ENCODE measurements at places on chromosomes 12 and 14.

GRCh38 chr14:56805992-56806727 lies 4.1 kb downstream of the OTX2 start:
- no peak for DNase-seq

DNA sequence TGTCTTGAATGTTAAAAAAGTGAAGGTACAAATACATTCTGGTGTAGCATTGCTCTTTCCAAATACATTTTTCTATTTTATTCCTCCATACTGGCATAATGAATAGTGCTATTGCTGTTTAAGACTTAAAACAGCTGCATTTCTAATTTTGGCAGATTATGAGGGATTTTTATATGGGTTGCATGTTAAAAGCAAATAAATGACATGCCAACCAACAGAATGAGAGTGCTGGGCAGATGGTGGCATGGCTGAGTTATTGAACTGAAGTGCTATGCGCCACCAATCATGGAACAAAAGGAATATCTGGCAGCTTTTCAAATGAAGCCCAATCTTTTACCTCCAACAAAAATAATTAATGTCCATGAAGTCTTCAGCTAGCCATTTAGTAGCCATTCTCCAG lies 215.0 kb downstream of the PRKD1 start:
- DNase-seq, result no peak

DNA sequence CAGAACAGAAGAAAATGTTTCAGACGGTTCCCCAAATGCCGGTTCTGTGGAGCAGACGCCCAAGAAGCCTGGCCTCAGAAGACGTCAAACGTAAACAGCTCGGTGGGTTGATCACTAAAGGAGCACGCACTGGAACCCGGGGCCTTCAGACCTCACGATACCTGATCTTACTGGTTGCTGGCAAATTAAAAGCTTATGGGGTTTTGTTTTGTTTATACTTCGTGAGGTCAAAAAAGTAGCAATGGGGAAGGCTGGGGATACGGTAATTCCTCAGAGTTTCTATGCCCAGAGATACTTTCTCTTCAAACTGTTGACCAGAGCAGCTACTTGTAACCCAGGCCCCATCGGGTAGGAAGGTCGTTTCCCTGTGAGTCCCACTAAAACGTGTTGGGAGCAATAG lies 1.7 kb downstream of the CDKN1B start:
- DNase-seq, result peak; percentile 55

DNA sequence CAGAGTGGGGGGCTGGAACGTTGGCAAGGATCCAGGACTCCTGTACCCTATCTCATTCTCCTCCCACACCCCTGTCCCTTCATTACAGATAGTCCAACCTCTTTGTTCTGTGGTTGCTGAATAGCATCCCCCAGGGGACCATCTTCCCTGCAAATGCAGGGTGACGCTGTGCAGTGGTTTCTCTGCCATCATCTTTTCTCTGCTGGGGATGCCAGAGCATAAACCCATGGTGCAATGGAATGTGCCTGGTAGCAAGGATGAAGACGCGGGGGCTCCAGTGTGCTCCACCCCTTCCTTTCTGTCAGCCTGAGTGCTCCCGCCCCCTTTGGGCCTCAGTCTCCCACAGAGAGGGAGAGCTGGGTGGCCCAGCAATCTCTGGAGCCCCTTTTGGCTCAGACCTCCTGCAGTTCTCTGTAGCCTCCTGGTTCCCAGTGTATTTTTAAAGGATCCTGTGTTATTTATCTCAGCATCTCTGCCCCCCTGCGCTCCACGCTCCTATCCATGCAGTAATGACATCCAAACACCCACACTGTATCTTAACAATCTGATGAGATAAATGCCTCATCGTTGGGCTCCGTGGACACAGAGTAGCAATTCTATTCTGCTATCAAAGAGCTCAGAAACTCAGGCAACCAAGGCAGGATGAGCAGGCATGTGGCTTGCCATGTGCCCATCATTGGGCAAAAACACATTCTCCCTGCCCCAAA lies 212.8 kb downstream of the CACNA1C start:
- DNase-seq, result peak; percentile 69

DNA sequence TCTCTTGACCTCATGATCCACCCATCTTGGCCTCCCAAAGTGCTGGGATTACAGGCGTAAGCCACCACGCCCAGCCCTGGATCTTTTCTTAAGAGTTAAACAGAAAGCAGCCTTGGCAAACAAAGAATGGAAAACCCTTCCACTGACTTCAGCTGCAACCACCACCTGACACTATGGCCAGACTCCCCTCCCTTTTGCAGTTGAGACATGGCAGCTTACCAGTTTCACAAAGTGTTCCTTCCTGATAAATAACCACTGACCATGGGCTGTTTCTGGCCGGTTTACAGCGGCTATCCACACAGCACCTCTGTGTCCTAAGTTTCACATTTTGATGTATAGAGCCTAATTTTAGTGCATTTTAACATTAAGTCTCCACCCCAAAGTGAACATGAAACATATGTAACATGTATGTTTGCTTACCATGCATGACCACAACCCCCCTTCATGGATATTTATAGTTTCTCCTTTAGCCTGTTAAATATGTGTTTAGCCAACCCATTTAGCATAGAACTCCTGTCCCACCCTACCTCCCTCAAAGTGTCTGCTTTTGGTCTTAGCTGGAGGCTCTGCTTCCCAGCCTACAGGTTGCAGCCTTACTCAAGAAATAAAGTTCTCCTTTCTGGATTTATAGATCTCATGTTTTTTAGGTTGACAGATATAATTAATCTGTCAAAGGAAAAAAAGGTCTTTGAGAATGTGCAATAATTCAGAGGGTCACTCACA lies 32.7 kb upstream of the RAB21 start:
- no peak for DNase-seq

- DNase-seq, result no peak
Observed at GRCh38 chr12:82757656-82758055, 71.0 kb downstream of the TMTC2 start.

GRCh38 chr14:90288651-90289355 lies 32.5 kb downstream of the PSMC1 start:
- no peak for DNase-seq

GRCh38 chr14:100292776-100293461 lies 13.3 kb downstream of the SLC25A29 start:
- DNase-seq, result no peak

DNA sequence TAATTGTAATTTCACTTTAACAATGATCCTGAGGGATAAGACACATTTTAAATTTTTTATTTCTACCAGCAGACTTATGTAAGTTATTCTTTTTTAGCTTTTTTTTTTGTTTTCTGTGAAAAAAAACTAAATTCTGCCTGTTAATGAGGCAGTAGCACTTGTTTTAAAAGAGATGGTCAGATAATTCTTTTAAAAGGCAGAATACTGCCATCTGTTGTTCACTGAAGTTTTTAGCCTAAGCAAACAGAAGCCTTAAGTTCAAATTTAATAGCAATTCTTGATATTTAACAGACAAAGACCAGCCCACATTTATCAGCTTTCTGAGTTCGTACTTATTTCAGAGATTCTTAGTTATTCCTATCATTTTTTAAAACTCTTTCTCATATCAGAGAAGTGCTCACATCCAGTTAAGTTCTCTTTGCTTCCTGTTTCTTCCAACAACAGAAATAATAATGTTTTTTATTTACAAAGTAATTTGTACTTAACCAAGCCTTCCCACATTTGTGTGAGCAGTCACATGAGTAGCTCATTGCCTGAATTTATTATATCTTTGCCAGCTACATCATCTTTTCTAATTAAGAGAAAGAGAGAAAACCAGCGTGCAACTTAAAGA lies 93.4 kb upstream of the SLCO1C1 start:
- DNase-seq, result peak; percentile 51

Measured in M059J (cell line).